ENCODE measurements at places on chromosomes 1 and 21.

DNA sequence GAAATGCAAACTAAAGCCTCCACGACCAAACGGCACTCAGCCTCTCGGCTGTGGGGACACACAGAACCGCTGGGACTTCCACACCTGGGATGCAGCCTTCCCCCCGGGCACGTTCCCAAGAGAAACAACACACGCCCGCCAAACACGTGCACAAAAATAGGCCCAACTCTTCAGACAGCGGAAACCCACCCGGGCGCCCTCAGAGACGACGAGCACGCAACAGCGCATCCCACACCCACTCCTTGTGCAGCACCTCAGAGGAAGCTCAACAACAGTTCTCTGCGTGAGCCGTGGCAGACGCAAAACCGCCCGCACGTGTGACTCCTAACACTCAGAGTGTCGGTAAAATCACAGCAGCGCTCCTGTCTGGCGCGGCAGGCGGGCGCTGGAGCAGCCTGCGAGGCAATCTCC is 5.3 kb downstream of the C1orf159 start:
- DNase-seq, result peak; percentile 8

DNA sequence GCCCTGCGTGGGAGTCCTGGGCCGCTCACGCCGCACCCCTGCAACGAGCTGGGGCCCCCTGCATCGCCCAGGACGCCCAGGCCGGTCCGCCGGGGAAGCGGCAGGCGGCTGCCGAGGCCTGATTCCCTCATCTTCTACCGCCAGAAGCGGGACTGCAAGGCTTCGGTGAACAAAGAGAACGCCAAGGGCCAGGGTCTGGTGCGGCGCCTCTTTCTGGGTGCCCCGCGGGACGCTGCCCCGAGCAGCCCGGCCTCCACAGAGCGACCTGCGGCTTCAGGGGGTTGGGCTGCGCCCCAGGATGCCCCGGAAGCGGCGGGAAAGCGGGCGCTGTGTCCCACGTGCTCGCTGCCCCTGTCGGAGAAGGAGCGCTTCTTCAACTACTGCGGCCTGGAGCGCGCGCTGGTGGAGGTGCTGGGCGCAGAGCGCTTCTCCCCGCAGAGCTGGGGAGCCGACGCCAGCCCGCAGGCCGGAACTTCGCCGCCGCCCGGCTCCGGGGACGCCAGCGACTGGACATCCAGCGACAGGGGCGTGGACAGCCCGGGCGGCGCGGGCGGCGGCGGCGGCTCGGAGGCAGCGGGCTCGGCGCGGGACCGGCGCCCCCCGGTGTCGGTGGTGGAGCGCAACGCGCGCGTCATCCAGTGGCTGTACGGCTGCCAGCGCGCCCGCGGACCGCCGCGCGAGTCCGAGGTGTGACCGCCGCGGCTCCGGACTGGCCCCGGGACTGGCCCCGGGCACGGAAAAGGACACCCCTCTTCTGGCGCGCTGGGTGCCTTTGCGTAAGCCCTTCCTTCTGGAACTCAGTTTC is 2.7 kb downstream of the FAM110D start:
- DNase-seq, result peak; percentile 80

- DNase-seq, result no peak
Measured at GRCh38 chr1:228850141-228851100, 115.1 kb downstream of the RHOU start.

- no peak for DNase-seq
Measured at GRCh38 chr1:202760589-202760988, 47.6 kb downstream of the KDM5B start.

- no peak for DNase-seq
Measured at GRCh38 chr1:17091252-17091651, 28.0 kb downstream of the PADI2 start.

DNA sequence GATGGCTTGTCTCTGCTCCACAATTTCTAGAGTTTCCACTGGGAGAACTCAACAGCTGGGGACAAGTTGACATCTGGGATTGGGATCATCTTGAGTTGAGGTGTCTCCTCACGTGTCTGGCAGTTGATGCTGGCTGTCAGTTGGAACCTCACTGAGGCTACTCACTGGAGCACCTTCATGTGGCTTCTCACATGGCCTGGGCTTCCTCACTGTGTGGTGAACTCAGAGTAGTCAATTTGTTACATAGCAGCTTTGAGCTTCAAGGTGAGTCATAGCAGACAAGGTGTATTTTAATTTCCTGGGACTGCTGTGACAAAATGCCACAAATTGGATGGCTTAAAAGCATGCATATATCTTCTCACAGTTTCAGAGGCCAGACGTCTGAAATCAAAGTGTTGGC is 44.0 kb downstream of the NTNG1 start:
- no peak for DNase-seq

- no peak for DNase-seq
Measured at GRCh38 chr21:28828981-28829380, 163.7 kb downstream of the LTN1 start.

DNA sequence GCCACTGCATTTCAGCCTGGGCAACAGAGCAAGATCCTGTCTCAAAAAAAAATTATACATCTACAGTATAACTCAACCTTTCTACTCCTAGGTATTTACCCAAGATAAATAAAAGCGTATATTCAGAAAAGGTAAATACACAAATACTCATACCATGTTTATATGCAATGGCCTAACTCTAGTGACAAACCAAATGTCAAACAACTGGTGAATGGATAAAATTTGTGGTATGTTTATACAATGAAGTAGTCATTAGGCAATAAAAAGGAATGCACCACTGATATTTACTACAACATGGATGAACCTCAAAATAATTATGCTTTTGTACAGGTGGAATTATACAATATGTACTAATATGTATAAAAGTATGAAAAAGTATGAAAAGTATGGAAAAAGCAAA is 174.2 kb upstream of the GORAB start:
- DNase-seq, result no peak

GRCh38 chr1:204227351-204227750 is 13.6 kb upstream of the GOLT1A start:
- DNase-seq, result no peak

GRCh38 chr1:154956544-154956941 is 644 bp upstream of the PBXIP1 start:
- DNase-seq, result peak; percentile 50

GRCh38 chr1:201585901-201586300 is 47.0 kb downstream of the NAV1 start:
- no peak for DNase-seq

- DNase-seq, result no peak
Measured at GRCh38 chr1:29410476-29410875, 174.2 kb downstream of the PTPRU start.

DNA sequence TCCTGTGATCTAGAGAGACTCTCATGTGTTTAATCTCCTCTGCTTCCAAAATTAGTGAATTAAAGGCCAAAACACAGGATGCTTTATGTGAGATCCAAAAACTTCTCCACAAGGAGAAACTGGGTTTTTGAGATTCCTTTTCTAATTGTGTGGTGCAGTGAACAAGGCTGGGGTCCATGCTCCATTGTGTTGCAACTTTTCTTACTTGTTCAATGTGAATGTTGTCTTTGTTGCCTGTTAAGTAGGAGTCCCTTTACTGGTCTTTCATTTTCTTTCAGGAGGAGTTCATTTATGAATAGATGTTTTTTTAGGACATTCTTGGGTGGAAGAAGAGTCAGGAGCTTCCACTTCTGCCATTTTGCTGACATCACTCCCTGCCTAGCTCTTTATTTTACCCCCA is 40.6 kb upstream of the CFHR3 start:
- DNase-seq, result no peak

DNA sequence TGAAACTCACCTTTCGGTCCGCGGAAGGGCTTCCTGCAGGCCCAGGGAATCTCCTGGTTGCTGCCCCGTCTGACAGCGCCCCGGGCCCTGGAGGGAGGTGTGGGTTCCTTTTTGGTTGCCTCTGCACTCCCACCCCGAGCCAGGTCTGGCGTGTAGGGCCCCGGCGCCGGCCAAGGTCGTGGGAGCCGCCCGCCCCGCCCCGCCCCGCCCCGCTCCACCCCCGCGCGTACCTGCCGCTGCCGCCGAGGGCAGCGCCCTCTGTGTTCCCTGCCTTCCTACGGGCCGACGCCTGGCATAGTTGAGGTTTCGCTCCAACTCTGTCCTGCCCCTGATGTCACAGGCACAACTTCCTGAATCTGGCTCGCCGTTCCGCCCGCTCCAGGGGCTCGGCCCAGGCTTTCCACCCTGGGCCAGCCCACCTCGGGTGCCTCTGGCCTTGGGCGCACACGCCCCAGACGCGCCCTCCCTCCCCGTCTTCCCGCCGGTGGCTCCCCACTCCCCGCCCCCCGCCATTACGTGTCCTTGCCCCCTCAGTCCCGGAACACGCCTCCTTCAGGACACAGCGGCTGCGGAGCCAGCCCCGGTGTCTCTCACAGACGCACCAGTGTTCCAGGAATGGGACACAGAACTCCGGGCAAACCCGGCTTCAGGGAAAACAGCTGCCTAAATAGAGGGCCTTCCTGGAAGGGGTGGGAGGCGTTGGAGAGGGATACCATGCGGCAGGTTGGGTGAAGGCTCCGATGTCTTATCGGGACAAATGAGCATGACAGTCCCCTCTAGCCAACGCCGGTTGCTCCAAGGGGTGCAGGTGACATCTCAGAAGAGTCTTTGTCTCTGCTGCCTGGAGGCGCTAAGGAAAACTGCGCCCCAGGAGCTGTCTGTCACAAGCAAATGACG is at the start of gene KIAA0040:
TSS of gene KIAA0040 (minus strand) at position 147 of the 897 bp plus-strand sequence. CDS start 31,763 bp downstream, outside the sequence.
- DNase-seq, result peak; percentile 84

DNA sequence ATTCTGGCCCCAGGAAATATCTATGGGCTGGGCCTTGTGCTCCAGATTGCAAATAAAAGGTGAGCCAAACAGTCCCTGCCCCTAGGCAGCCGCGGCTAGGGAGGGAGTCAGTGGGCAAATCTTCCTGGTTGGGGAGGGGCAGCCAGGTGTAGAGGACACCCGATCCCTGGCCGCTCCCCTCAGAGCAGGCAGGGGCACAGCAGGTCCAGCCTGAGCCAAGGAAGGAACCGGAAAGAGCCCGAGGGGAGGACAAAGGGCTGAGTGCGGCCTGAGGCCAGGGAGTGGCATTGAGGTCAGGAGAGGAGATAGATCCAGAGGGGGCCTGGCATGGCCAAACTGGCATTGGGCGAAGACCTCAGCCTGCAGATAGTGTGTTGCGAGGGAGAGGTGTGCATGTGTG is 36.6 kb upstream of the ARF1 start:
- DNase-seq, result no peak

DNA sequence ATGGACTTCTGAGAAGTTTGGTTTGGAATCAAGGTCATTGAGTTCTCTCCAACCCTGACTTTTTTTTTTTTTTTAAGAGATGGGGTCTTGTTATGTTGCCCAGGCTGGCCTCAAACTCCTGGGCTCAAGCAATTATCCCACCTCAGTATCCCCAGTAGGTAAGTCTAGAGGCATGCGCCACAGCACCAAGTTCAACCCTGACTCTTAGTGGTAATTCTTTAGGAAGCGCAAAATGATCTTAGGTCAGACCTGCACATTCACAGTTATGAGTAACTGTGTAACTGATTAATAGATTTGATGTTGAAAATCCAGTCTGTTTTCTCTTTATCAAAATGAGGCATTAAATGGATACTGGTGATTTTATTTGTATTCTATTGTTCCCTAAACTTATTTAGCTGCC is 95.9 kb downstream of the GREM2 start:
- DNase-seq, result no peak

DNA sequence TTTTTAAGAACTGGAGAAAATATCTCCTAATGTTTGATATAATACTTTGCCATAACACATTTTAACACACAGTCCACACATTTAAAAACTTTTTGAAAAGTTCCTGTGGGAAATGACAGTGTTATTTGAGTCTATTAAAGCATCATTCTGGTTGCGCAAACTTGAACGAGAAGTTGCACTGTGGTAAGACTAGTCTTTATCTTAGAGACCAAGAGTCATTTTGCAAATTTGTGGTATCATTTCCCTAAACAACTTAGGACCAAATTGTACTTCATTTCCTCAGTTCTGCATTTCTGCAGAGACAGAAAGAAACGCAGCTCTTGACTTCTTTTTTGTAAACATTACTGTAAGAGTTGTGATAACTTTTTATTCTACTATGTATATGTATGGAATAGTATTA is at the start of gene RGS18:
TSS of gene RGS18 (plus strand) at position 282 of the 400 bp plus-strand sequence. CDS start 176 bp downstream, outside the sequence.
- DNase-seq, result no peak

DNA sequence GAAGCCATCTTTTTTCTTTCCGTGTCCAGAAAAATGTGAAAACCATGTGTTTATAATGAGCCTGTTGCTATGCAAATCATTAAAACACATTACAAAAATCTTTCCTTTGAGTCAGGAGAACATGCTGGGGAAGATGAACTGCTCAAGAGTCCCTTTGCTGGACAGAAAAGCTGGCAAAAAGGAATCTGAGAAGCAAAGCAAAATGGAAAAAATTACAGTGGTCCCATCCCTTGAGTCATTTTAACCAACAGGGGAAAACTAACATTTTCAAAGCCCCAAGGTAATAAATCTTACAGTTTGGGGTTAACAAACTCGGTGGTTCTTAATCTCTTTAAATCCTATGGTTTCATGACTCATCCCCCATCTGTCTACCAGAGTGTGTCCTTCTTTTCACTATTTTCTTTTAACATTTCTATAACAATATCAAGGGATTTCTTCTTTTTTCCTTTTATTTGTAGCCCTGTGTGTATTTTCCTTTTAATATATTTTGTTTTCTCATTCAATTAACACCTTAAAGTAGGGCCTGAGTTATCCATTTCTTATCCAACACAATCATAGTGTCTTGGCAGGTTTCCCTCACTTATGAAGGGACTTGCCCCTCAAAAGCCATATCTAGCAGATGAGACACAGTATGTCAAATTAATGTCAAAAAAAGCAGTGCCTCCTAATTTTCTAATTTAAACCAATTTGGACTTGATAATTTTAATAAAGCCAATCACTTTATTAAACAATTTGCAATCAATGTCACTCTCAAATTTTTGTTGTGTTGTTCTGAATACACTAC is 105.4 kb downstream of the PTPN14 start:
- no peak for DNase-seq

GRCh38 chr1:208653426-208653825 is 409.2 kb upstream of the PLXNA2 start:
- DNase-seq, result no peak

DNA sequence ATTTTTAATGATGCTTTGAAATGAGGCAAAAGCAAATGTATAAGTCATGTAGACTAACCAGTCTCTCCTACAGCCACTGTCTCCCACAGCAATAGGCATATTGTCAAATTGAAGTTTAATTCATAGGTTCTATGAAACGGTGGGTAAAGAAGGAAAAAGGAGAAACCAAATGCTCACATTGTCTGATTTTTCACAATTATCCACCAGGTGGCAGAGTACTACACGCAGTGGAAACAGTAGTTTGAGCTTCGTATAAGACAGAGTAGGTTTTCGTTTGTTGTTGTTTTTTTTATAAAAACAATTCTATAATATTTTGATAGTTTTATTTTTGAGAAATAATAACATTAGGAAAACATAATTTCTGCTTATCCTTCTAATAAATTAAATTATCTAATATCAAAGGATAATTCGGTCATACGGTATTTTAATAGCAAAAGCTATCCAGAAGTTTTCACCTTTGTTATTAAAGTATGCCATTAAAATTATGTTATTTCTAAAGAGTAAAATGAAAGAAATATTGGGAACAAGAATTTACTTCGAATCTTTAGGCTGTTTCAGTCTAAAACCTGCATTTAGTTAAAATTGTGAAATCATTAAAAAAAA is 39.1 kb downstream of the TYW3 start:
- no peak for DNase-seq

- no peak for DNase-seq
Measured at GRCh38 chr1:9657521-9658032, 6.0 kb downstream of the PIK3CD start.

GRCh38 chr1:67853704-67854103 is 20.4 kb upstream of the GNG12 start:
- DNase-seq, result peak; percentile 57

- no peak for DNase-seq
Measured at GRCh38 chr1:153402226-153402625, 11.4 kb upstream of the S100A8 start.
